Osteocyte (in vitro differentiated cells): ENCODE measurements at places on chromosomes 11 and 22.

- H3K36me3 ChIP-seq: peaks cover 6% of the 10 kb centered on the region
- no peak overlapping the region for H3K27ac ChIP-seq
- no peak for DNase-seq
- H3K4me3 ChIP-seq: no peak overlapping the region
- no peaks in the 10 kb centered on the region for H3K4me1 ChIP-seq
These were observed 10.8 kb upstream of the COMT start for GRCh38 chr22:19930551-19931486.

GRCh38 chr22:46748908-46749675 lies 11.0 kb upstream of the CERK start:
- H3K4me3 ChIP-seq: no peak overlapping the region
- H3K36me3 ChIP-seq: no peaks in the 10 kb centered on the region
- peaks cover 27% of the 10 kb centered on the region for H3K4me1 ChIP-seq
- no peaks in the 10 kb centered on the region for H3K27me3 ChIP-seq
- H3K27ac ChIP-seq: peak overlapping the region; percentile 80

- no peak for DNase-seq
- no peak overlapping the region for H3K27ac ChIP-seq
- H3K27me3 ChIP-seq: no peaks in the 10 kb centered on the region
- H3K36me3 ChIP-seq: peaks cover 3% of the 10 kb centered on the region
- no peaks in the 10 kb centered on the region for H3K4me1 ChIP-seq
These were observed 620.5 kb downstream of the METTL15 start for GRCh38 chr11:28728666-28729065.

GRCh38 chr22:38132136-38132535 lies 21.7 kb upstream of the BAIAP2L2 start:
- H3K4me1 ChIP-seq: peaks cover 12% of the 10 kb centered on the region
- no peak overlapping the region for H3K27ac ChIP-seq
- peaks cover 17% of the 10 kb centered on the region for H3K36me3 ChIP-seq
- DNase-seq: no peak
- no peak overlapping the region for H3K4me3 ChIP-seq

GRCh38 chr22:24323695-24324094 lies 53.1 kb downstream of the SPECC1L start:
- H3K36me3 ChIP-seq: peaks cover 21% of the 10 kb centered on the region
- H3K27ac ChIP-seq: no peak overlapping the region
- H3K4me3 ChIP-seq: no peak overlapping the region
- DNase-seq: no peak
- H3K27me3 ChIP-seq: no peaks in the 10 kb centered on the region

DNA sequence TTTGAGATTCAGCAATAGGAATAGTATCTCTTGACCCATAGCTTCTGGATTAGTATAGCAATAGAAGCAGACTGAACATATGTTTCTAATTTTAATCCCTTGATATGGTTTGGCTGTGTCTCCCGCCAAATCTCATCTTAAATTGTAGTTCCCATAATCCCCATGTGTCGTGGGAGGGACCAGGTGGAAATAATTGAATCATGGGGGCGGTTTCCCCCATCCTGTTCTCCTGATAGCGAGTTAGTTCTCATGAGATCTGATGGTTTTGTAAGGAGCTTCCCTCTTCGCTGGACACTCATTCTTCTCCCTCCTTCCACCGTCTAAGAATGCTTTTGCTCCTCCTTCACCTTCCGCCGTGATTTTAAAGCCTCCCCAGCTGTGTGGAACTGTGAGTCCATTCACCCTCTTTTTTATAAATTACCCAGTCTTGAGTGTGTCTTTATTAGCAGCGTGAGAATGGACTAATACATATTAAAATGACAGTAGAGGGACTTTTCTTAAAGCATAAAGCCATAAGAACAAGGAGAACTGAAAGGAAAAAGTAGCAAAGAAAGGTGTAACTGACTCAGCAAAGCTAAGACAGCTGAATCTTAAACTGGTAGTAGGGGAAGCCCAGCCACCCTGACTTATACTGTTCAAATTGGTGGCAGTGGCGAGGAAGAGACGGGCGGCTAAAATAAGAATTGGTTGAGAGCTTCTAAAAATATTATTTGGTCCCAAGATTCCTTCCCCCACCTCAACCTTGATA lies 20.3 kb upstream of the SLN start:
- no peaks in the 10 kb centered on the region for H3K36me3 ChIP-seq
- H3K4me1 ChIP-seq: no peaks in the 10 kb centered on the region
- no peak overlapping the region for H3K27ac ChIP-seq
- no peak overlapping the region for H3K4me3 ChIP-seq
- H3K27me3 ChIP-seq: peaks cover 16% of the 10 kb centered on the region
- no peak for DNase-seq

DNA sequence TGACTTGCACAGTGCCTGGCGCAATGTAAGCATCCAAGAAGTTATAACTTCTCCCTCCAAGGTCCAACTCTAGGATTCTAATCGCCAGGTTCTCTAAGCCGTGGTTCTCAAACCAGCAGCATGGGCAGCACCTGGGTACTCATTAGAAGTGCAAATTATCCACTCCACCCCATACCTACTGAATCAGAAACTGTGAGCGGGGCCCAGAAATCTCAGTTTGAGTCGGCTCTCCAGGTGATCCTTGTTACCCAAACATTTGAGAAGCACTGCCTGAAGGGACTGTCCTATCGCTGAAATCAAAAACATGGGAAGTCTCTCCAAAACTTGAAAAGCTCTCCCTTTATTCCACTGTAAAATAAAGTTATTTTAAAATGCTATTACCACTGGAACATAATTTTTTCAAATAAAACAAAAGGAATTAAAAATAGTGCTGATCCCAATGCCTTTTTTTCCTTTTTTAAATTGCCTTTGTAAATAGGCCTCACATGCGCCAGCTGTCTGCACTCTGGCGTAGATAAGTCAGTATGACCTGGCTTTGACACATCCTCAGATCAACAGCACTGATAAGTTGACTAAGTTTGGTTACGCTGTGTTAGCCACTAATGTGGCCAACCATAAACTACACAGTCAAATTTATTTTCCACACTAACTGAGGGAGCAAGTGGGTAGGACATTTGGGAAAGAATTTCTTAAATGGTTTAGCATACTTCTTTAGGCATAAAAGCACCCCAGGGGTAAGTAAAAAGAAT lies 8.4 kb upstream of the CTR9 start:
- H3K4me3 ChIP-seq: no peak overlapping the region
- H3K36me3 ChIP-seq: no peaks in the 10 kb centered on the region
- H3K27me3 ChIP-seq: no peaks in the 10 kb centered on the region
- no peaks in the 10 kb centered on the region for H3K4me1 ChIP-seq
- no peak for DNase-seq

DNA sequence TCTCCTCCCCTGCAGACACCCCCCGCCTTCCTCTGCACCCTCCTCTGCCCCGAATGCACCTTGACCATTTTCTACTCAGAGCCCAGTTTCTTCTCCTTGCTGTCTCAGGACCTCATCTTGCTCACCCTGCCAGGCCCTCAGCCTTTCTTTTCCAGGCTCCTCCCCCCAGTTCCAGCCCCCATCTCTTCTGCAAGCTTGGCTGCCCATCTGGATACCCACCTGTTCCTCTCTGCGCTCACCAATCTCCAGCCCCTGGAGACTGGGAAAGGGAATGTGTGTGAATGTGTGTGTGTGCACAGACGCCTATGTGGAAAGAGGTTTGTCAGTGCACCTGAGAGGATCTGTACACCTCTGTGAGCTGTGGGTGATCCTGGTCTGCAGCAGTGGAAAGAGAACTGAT lies 36.4 kb downstream of the SLC22A12 start:
- no peaks in the 10 kb centered on the region for H3K36me3 ChIP-seq
- no peak for DNase-seq
- H3K4me3 ChIP-seq: no peak overlapping the region
- H3K27me3 ChIP-seq: peaks cover 16% of the 10 kb centered on the region
- H3K4me1 ChIP-seq: no peaks in the 10 kb centered on the region
- no peak overlapping the region for H3K27ac ChIP-seq

DNA sequence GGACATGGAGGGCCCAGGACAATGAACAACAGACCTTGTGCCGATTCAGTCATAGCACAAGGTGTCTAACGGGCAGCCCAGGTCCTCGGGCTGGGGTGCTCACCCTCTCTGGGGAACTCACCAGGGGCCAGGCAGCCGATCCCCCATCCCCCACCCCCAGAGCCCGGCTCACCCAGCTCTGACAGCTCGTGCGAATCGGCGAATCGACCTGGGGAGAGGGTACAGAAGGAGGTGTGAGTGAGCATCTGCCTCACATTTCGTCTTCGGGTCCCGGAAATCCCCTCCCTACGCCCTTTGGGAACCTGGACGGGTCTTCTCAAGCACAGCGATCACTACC lies 423 bp downstream of the PEX16 start:
- DNase-seq: no peak
- H3K27me3 ChIP-seq: peaks cover 10% of the 10 kb centered on the region
- peaks cover 21% of the 10 kb centered on the region for H3K4me1 ChIP-seq

- H3K4me3 ChIP-seq: no peak overlapping the region
- H3K27me3 ChIP-seq: peaks cover 26% of the 10 kb centered on the region
- no peaks in the 10 kb centered on the region for H3K4me1 ChIP-seq
- DNase-seq: no peak
These were observed 16.1 kb downstream of the MS4A10 start for GRCh38 chr11:60801194-60801593.

DNA sequence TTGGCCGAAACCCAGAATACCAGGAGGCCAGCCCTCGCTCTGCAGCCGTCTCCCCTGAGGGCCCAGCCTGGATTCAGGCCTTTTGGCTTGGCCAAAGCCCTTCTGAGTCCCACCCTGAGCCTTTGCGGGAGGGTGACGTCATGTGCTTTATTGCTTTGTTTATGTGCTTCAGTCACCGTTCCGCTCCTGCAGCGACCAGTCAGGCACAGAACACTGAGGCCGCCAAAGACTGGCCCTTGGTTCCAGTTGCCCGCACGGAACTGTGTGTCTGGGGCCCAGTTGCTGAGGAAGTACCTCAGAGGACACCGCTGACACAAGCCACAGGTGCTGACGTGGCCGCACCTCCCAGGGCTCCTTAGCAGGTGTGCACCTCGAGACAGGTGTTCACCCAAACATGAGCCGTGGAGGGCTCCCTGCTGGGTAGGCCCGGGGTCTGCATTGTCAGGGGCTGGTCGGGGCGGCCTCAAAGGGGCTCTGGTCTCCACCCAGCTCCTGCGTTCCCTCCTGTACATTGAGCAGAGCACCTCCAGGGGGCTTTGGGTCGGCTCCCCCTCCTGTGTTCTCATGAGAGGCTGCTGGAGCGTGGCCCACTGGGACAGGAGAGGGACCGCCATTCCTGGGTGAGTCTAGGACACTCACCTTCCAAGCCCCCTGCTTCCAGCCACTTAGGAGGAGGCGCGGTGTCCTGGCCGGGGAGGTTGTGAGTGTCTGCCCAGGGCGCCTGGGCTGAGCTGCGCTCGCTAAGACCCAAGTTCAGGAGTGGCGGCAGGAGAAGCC lies 376.8 kb downstream of the TBC1D22A start:
- no peaks in the 10 kb centered on the region for H3K27me3 ChIP-seq
- H3K4me3 ChIP-seq: no peak overlapping the region
- DNase-seq: no peak
- H3K4me1 ChIP-seq: no peaks in the 10 kb centered on the region
- no peaks in the 10 kb centered on the region for H3K36me3 ChIP-seq
- no peak overlapping the region for H3K27ac ChIP-seq

- H3K4me1 ChIP-seq: peaks cover 53% of the 10 kb centered on the region
- no peak for DNase-seq
- no peak overlapping the region for H3K4me3 ChIP-seq
These were observed 2.8 kb upstream of the PHLDB1 start for GRCh38 chr11:118604566-118604965.

- H3K27me3 ChIP-seq: no peaks in the 10 kb centered on the region
- peak overlapping the region; percentile 27 for H3K27ac ChIP-seq
- H3K36me3 ChIP-seq: peaks cover 63% of the 10 kb centered on the region
- H3K4me3 ChIP-seq: no peak overlapping the region
- H3K4me1 ChIP-seq: peaks cover 75% of the 10 kb centered on the region
These were observed 5.0 kb downstream of the RPL3 start for GRCh38 chr22:39314251-39314971.

GRCh38 chr22:17781319-17782031 lies 7.2 kb upstream of the BID start:
- H3K27ac ChIP-seq: peak overlapping the region; percentile 64
- H3K4me3 ChIP-seq: no peak overlapping the region
- no peaks in the 10 kb centered on the region for H3K36me3 ChIP-seq

DNA sequence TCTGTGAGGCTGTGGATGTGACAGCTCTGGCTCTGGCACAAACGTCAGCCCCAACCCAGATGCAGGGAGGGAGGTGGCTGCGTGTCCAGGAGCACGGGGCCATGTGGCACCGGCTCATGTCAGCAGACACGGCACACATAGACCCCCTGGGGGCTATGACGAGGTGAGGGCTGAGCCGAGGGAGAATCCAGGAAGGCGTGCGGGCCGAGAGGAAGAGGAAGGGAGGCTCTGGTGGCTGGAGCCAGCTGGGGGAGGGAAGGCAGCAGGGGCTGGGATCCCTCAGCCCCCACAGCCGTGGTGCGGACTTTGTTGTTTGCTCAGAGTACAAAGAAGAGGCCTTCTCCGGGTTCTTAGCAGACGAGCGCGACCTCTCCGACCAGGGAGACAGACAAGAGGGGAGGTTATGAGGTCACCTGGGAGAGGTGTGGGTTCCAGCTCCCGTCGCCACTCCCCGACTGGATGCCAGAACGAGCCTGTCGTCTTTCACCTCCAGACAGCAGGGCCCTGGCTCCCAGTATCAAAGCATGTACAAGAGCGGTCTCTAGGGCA lies 46.1 kb downstream of the CDKN1C start:
- peaks cover 12% of the 10 kb centered on the region for H3K4me1 ChIP-seq
- H3K27me3 ChIP-seq: peaks cover 14% of the 10 kb centered on the region
- no peak for DNase-seq
- H3K36me3 ChIP-seq: no peaks in the 10 kb centered on the region
- no peak overlapping the region for H3K27ac ChIP-seq
